ENCODE measurements at places on chromosomes 5 and 9. TPM values are rescaled to one million over a fixed set of nuclear protein-coding genes. Genes with fewer than 3 reads are reported as not detected.

Gene RASGEF1C
- 0.40 TPM for total RNA-seq

Gene SOHLH1
- total RNA-seq = not detected

Gene IL3
- total RNA-seq = not detected

Gene C5orf52
- total RNA-seq = not detected

Gene ARSI
- total RNA-seq = 0.25 TPM

Gene PCDHA8
- total RNA-seq = not detected

Gene HAND1
- total RNA-seq = 37.8 TPM

Gene TRIM7
- 20.0 TPM for total RNA-seq

Gene FLT4
- 8.0 TPM for total RNA-seq

Gene PTGS1
- total RNA-seq = 3.4 TPM

Gene PROB1
- 56.5 TPM for total RNA-seq
